NCI-H187 treated with DMSO at 0.1 percent for 48 hours (cell line): ENCODE measurements at places on chromosomes 2 and 18.

DNA sequence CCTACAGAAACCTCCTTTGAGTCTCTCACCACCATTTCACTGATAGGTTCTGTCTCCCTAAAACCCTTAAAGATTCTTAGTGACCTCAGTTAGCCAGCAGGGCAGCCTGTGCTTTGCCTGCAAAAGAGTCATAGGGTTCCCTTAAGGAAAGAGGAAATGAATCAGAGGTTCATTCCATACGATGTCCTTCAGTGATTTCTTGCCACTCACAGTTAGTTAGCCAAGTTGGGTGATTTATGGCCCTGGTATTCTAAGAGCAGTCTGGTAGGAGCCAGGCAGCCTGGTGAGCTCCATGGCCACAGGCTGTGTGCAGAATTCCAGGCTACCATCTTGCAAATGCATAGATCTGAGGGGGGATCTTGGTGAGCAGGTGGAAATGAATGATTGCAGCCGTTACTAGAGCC is 18.7 kb upstream of the CCBE1 start:
- DNase-seq: no peak

- no peak for DNase-seq
Measured at GRCh38 chr2:39837856-39838453, 58.9 kb upstream of the THUMPD2 start.

DNA sequence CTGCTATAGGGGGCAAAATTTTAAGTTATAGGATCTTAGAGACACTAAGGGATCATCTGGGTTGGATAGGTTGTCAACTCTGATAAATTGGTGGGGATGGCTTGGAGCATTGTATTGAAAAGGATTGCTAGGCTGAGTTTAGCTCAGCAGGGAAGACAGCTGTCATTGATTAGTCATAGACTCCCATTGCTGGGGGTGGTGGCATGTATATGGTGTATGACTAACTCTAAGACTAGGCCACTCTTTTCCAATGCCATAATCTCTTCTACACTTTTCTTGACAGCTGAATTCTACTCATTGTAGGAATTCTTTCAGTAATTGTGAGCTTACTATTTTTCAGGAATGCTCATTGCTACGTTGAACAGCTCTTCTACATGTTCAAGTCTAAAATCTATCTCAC is 81.3 kb upstream of the PELI1 start:
- no peak for DNase-seq

DNA sequence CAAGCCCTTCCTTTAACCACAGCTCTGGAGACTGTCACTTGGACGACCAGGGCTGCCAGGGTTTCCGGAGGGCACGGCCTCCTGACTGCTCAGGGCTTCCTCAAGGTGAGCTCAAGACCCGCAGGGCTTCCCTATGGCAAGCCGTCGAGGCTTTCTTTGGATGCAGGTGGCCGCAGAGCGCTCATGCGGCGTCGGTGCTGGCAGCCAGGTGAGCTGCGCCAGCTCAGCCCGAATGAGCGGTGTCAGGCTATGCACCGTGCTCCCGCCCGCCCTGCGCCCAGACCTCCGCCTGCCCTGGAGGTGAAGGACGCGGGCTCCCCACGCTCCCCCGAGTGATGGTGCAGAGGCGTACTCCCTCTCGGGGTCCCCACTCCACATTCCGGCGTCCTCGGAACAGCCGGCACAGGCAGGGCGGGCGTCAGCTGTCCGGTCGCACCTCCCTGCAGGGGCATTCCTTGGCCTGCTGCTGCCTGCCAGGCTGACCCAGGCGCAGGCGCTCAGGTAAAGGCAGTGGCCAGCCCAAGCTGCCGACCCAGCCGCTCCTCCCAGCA is 20.8 kb upstream of the TUBB6 start:
- DNase-seq: no peak

- DNase-seq: no peak
Measured at GRCh38 chr2:173414823-173415322, 60.2 kb downstream of the CDCA7 start.

DNA sequence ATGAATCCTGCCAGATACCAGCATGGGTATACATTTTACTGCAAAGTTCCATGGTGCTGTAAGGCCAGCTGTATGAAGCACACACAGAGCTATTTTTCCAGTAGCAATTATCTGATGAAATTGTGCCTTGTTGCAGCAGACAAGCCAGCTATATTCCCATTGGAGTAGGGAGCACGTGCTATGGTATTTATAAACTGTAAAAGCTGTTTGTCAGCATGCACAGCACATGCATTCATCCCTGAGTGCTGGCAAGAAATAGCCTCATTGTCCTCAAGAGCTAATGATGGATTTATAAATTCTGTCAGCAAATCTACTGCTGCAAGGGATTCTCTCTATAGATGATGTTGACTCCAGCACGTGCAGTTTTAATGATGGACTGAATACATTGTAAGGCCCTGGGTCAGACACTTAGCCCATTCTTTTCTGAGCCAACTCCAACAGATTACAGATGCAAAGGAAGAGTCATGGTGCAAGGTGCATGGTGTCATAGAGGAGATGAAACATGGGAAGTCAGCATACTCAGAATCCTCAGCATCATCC is 61.7 kb downstream of the KCNS3 start:
- DNase-seq: no peak

- DNase-seq: no peak
Measured at GRCh38 chr2:10266133-10266620, 36.5 kb upstream of the HPCAL1 start.

DNA sequence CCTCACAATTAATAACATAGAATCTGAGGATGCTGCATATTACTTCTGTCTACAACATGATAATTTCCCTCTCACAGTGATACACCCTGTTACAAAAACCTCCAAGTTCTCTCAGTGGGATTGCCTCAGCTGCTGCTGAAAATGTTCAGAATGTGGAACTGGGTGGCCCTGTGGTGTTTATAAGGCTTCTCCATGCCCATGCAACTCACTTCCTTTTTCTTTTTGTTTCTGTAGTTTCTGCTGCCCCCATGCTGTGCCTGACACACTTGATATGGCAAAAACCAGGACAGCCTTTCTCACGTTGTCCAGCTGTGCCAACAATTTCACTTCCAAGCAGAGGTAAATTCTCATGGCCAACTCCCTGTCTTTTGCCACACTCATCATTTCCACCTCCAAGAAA is 206.2 kb downstream of the RPIA start:
- DNase-seq: no peak

GRCh38 chr2:181185948-181186347 is 205.5 kb downstream of the UBE2E3 start:
- no peak for DNase-seq

- no peak for DNase-seq
Measured at GRCh38 chr2:217688494-217688893, 314.3 kb downstream of the TNS1 start.

DNA sequence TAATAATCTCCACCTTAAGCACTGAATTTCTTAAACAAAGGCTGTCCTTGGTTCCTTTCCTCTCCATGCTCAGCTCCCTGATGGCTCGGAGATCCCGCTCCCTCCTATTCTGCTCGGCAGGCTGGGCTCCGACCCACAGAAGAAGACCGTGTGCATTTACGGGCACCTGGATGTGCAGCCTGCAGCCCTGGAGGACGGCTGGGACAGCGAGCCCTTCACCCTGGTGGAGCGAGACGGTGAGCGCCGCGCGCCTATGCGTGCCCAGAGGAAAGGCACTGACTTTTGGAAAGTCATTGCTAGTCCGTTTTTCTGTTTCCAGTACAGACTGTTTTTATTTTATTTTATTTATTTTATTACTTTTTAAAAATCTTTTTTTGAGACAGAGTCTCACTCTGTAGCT is 9.6 kb downstream of the CNDP2 start:
- no peak for DNase-seq

DNA sequence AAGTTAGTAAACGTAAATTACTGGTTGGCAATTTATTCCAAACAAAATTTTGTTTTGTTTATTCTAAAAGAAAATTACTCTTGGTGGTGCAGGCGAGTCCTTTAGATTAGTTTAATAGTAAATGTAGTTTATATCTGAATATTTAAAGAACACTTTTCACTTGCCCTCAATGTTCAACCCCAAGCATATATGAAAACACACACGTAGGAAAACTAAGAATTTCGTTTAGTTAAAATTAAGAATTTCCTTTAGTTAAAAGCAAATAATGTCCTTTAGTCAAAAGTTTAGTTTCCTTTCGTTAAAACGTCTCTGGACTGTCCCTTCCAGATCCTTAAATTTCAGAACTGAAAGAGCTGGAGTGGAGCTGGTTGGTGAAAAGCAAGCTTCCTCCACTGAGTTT is 19.1 kb upstream of the CYTIP start:
- no peak for DNase-seq

DNA sequence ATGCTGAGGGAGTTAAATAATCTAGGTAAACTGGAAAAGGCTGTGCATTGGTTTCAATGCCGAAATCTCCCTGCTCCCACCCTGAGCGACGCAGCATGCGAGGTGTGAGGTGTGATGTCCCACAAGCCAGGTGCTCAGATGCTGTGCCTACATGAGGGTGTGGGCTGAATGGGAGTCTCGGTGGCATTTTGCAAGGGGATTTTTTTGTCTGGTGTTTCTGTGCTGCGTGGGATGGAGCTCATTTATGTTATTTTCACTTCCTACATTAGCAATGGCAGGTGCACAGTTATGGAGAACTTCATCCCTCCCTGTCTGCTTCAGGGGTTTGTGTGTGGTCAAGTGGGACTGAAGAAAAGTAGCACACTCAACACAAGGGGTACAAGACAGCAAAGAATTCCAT is 110.2 kb upstream of the CCDC68 start:
- DNase-seq: no peak

DNA sequence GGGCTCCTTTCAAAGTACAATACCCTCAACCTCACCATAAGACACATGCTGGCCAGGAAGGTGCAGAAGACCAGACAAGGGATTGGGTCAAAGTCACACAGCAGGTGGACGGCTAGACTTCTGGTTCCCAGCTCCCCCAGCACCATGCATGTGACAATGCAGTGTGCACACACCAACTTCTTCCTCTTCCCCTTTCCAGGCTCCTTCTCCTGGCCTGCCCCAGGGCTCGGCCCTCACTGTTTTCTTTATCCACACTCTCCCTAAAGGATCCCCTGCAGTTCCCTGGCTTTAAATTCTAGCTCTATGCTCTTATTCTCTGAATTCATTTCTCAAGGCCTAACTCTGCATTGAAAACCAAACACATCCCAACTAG is 82.3 kb downstream of the LOXHD1 start:
- no peak for DNase-seq

DNA sequence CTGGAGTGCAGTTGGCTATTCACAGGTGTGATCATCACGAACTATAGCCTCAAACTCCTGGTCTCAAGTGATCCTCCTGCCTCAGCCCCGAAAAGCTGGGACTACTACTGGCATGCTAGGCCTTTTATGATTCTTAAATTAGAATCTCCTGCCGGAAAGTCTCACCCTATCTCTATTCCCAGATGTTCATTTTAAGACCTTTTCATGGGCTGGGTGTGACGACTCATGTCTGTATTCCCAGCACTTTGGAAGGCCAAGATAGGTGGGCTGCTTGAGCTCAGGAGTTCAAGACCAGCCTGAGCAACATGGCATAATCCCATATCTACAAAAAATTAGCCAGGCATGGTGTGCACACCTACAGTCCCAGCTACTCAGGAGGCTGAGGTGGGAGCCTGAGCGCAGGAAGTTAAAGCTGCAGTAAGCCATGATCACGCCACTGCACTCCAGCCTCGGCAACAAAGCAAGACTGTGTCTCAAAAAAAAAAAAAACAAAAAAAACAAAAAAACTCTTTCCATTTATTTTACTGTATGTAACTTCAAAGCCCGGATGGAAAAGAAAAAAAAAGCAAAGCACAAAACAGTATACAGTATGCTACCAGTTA is 8.1 kb downstream of the PPP4R3B start:
- no peak for DNase-seq

DNA sequence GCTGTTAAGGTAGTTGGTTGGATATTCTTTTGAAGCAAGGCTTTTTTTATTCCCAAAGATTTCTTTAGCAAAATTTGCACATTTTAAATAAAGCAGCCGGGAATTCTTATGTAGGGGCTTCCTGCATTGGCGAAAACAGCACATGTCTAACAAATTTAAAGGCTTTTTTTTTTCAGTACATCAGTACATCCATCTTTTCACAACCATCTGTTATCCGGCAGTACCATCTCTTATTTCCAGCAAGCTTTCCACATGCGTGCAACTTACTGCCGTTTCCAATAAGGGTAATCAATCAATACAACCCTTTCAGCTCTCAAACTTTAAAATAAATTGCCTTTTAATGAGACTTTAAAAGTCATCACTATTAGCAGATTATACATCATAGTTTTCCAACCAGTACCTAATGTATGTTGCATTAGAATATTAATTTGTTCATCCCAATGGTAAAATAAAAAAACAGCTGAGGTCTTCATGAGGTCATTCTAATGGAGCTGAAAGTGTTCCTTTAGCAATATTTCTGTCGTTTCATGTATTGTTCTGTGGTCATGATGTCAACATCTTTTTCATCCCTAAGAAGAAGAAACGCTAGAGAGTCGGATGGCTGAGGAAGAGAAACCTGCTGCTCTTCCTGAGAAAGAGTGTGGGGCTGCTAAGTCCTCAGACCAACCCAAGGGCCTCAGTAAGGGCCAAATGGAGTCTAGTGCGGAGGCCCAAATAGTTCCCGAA is 81.4 kb upstream of the UNC80 start:
- DNase-seq: no peak

DNA sequence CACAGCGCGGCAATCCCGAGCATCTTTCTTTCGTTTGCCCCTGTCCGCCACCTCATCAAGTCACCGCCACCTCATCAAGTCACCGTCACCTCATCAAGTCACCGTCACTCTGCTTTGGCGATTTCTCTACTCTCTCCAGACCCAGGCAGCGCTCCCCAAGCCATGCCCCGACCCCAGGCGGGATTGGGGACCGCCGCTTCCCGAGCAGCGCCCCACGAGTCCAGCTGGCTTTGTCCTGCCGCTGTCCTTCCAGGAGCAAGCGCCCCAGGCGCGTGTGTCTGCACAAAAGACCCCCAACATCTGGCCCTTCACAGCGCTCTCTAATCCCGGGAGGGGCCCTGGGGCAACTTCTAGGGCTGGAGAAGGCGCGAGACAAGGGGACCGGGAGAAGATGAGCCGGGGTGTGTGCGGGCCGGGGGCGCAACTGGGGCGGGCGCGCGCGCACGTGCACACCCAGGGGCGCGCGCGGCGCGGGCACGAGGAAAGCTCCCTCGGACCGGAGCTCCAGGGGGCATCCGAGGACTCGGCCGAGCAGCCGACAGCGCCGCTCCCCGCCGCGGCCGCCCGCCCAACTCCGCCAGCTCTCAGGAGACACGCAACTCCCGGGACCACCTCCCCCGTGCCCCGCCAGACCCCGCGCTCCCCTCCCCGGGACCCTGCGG is 633 bp upstream of the RNF152 start:
- DNase-seq: no peak

GRCh38 chr18:11572201-11572600 is 37.2 kb upstream of the SLC35G4 start:
- DNase-seq: no peak
